Stimulated activated CD8-positive, alpha-beta memory T cell treated with anti-CD3 and anti-CD28 coated beads, Interleukin-7, amount 100 ng/mL, for 4 hours (primary cell): ENCODE measurements at places on chromosomes 2 and 18.
A peak's percentile ranks its signal among the peaks of the same experiment; 100 is the strongest.

GRCh38 chr2:219207134-219207883, 727 bp downstream of the ZFAND2B start:
- no peak for DNase-seq

DNA sequence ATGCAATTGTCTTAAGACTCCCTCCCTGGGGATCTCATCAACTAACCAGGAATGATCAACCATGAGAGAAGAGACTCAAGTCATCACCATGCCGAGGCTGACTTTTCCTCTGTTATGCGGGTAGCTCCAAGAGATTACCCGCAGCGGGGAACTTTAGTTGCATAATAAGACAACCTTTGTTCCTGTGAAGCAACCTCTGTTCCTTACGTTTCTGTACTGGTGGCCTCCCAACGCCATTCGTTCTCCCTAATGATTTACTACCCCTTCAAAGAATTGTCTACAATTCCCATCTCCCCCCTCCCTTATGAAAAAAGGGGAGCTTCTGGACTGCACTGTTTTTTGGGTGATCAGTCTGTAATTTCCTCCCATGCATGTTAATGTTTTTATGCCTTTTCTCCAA, 66.1 kb upstream of the LRPPRC start:
- DNase-seq = no peak

DNA sequence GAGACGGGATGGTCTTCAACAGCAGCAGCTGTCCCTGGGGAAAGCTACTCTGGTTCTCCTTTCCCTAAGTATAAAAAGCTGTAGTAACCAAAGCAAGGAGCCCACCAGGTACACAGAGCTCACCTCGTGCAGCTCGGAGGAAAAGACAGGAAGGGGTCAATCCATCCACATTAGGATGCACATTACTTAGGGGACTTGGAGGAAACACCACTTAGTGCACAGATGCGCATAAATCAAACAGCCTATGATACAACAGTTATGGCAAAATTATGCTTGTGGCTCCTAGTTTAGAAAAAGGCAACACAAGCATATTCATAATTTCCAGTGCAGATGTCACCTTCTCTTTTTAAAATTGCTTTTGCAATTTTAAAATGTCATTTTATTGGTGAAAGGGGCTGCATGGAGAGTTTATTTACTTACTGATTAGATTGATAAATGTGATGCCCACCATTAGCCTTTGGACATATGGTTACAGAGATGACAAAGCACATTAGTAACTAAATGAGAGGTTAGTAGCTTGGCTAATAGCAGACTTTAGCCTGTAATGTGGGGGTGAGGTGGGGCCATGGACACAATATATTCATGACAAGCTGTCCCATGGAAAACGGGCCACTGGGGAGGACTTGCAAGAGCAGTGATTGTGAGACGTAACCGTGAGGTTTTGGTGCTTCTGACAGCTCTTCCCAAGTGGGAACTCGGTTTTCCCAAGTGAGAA, 199.8 kb downstream of the MYT1L start:
- no peak for DNase-seq

DNA sequence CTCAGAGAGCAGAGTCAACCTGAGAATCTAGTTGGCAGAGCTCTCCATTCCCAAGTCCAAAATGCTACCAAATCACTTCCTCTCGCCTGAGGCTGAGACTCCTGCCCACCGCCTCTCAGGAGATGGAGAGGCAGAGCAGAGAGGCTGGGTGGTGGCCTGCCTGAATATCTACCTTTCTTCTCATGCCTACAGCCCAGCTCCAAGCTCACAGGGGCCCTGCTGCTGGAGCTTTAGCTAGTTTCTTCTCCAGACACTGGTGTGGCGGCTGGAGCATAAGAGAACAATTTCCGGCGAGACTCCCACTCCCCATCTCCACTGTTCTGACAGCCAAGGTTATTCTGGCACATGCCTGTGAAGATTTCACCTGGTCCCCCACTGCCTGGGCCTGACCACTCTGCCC, 8.1 kb upstream of the CYP26B1 start:
- DNase-seq = no peak

DNA sequence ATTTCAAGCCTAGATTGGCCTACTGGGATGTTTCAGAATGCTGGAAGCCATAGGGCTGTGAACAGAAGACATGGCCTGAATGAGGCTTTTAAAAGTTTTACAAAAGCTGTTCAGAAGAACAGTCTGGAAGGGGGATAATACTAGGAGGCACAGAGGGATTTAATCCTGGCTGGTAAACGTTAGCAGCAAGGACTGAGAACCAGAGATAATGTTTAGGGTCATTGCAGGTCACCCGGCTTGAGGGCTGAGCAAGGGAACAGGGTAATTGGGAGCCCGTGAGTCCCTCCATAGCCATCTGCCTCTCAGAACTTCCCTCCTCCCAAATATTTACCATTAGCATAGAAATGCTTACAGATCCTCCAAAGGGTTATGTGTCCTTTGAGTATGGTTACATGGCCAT, 765.4 kb downstream of the TMEM182 start:
- DNase-seq = no peak

GRCh38 chr2:226461981-226462380, 337.6 kb downstream of the IRS1 start:
- DNase-seq = no peak

- no peak for DNase-seq
Measured at GRCh38 chr2:11998626-11999378, 252.4 kb downstream of the LPIN1 start.

DNA sequence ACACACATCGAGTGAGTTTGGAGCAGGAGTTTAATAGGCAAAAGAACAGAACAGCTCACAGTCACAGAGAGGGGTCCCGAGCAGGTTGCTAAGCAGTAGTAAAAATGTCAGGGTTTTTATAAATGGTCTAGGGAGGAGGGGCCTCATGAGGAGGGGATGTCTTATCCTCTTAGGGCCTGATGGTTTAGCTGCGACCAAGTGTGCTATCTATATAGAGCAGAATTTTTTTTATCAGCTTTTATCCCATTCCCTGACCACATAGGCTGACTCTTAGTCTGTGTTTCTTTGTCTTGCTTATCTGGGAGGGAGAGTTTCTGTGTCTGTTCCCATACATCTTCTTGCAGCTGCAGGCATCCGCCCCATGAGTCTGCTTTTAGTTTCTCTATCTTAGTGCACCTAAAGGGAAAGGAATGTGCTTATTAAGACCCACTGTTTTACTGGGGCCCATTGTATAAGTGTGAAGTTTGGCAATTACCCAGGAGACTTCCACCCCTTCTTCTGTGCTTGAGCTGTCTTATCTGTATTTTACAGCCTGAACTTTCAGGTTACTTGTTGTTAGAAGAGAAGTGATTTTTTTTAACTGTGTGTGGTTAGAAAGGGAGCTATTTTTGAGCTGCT, 30.4 kb upstream of the GMCL1 start:
- DNase-seq = no peak

DNA sequence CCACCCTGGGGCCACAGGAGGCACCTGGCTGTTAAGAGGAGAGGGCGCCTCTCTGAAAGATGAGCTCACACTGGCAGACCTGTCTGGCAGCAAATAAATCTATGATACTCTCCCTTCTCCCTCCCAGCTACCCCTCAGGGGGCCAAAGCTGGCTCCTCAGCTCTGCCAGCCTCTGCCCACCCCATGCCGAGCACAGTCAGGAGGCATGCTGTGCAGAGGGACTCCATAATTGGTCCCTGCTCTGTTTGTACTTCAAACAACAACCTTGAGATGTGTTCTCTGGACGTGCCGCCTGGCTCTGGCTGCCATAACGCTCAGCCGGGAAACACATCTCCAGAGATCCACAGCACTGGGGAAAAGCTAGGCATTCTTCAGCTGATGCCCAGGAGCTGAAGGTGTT, 126.7 kb downstream of the GALNT14 start:
- DNase-seq = no peak

GRCh38 chr2:197306024-197306695, 4.4 kb downstream of the ANKRD44 start:
- DNase-seq = no peak

GRCh38 chr18:45687621-45688020, 36.4 kb upstream of the SLC14A1 start:
- DNase-seq = no peak

DNA sequence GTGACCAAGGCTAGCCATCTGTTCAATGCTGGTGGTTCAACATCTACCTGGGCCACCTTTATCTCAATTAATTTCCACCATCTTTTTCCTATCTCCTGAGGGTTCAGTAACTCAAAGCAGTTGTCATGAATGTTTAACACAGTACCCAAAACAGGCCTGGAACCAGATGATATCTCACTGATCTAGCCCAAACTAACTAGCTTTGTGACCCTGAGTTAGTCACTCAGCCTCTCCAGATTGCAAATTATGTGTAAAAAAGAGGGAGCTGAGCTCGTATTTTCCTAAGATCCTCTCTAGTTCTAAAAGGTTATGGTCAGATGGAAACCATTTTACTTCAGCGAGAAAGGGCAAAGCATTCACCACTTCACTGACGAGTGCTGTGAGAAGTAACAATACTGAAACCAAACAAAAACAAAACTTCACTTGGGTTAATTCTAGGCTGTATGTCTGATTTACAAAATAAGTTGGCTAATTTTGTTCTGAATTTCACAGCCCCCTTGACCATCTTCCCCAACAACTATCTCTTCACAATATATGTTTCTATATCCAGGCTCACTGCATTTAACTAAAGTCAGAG, 14.8 kb downstream of the SPRED2 start:
- no peak for DNase-seq

GRCh38 chr2:161017780-161018470, 142.3 kb upstream of the TANK start:
- no peak for DNase-seq

DNA sequence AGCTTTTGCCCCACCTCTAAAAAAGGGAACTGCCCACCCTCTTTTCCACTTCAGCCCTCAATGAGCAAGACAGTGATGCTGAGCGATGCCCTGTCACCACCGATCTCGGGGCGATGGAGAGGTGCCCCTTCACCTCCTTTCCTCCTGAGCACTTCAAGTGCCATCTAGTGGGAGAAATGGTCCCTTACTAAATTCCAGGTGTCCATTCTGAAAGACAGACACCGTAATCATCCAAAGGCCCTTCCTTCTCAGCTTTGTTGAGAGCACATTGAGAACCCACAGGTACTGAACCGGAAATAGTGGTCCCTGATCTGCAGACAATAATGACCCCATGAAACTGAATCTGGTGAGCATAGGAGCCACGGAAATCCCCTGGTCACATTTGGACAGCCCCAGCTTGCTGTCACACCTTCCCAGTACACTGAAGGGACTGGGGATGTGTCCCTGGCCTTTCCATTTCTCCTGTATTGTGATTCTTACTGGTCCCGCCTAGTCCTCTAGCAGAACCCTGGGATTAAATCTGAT, 38.5 kb downstream of the KCTD18 start:
- DNase-seq = peak; percentile 15

DNA sequence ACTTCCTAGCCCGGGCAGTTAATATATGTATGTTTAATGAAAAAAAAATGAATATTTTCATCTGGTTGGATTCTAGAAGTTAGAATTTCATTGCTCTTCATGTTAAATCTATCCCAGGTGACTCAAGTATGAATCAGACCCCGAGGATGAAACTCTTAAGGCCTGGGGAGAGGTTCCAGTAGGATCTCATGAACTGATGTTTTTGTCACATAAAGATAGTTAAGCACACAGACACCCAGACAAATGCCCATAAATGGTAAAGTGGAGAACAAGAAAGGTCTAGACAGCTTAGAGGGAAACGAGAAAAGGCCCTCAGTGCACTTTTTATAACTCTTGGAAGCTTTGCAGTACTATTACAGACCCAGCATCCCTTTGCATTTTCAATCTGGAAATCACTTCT, 114.1 kb downstream of the RIF1 start:
- DNase-seq = no peak

DNA sequence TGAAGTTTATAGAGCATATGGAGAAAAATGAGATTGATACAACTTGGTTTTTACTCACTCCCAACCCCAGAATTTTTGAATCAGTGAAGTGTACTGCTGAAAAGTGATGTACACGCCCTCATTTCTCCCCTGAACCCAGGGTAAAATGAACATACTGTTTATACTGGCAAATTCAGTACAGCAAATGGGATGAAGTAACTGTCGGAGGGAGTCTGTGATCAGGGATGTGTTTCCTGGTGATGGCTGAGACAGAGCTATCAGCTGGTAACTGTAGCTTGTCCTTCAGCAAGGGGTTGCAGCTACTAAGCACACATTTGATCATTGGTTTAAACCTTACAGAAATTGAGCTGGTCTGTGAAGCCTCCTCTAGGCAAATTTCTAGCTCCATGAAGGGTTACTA, 191.6 kb downstream of the PTPRM start:
- DNase-seq = no peak

- DNase-seq = no peak
Measured at GRCh38 chr2:9178904-9179571, 27.6 kb upstream of the ASAP2 start.

- DNase-seq = no peak
Measured at GRCh38 chr2:58387701-58388100, 146.6 kb upstream of the FANCL start.

DNA sequence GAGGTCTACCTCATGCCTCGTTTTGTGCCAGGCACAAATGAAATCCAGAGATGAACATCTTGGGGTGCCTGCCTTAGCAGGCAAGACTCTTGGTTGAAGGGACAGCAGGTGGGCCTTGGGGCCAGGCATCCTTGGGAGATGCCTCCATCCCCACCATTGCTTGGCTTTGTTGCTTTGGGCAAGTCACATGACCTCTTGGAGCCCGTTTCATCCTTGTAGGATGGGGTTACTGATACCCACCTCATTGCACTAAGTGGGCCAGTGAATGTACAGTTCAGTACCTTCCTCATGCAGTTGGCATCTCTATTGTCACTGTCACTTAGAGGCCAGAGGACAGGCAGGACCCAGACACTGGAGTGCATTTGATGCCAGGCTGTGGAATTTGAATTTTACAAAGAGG, 195.5 kb downstream of the LDLRAD4 start:
- no peak for DNase-seq

DNA sequence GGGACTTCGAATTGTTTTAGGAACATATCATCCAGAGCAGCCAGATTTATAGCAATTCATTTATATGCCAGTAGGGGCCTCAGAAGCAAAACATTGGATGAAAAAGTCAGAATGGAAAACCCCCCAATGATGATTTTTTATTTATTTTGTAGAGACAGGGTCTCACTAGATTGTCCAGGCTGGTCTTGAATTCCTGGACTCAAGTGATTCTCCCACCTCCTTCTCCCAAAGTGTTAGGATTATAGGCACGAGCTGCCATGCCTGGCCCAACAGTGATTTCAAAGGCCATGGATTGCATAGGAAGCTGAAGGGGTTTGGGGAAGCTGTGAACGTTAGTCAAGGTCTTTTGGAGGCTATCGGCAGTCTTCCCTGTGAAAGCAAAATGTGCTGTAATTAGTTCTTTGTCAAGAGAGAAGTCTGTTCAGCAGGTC, 21.9 kb upstream of the MCFD2 start:
- no peak for DNase-seq

DNA sequence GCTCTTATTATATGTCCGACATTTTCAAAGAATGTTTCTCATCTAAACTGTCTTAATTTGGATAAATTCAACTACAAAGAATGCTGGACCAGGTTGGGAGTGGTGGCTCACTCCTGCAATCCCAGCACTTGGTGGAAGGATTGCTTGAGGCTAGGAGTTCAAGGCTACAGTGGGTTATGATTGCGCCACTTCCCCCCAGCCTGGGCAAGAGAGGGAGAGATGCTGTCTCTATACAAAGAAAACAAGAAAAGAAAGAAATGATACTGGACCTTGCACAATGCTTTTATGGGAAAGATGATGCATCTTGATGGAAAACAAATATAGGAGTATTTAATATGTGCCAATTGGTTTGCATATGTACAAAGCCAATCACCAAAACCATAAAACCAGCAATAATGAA, 296.7 kb downstream of the LPIN1 start:
- DNase-seq = no peak

- no peak for DNase-seq
Measured at GRCh38 chr2:190663348-190663747, 14.5 kb downstream of the NAB1 start.
